ENCODE measurements at places on chromosomes 4 and X.

GRCh38 chrX:77455437-77455836 is 8.2 kb downstream of the FGF16 start:
- DNase-seq, result no peak

DNA sequence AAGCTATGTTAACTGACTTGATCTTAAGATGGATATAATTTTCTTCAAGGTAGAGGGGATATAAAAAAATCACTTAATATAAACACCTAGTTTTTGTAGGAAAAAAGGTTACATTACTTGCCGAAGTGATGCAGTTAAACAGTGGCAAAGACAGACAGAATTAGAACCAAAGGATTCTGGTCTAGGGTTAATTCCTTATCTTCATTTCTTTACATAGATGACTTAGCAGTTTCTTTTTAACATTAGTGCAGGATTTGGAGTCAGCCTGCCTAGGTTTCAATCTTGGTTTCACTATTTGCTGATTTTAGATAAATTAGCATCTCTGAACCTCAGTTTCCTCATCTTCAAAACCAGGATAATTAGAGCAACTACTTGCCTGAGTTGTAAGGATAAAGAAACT is 14.3 kb downstream of the ZAR1 start:
- no peak for DNase-seq

- DNase-seq, result no peak
Measured at GRCh38 chr4:162977788-162978187, 188.9 kb downstream of the NAF1 start.

- DNase-seq, result no peak
Measured at GRCh38 chr4:42148425-42148824, 4.0 kb downstream of the BEND4 start.

GRCh38 chr4:1210241-1210841 is 38.0 kb upstream of the SPON2 start:
- DNase-seq, result no peak

- no peak for DNase-seq
Measured at GRCh38 chr4:6988016-6988715, 55.0 kb upstream of the TADA2B start.

- no peak for DNase-seq
Measured at GRCh38 chr4:138977524-138977923, 38.1 kb upstream of the NOCT start.

All from DMS79 treated with DMSO at 0.1 percent for 48 hours (cell line).